NCI-H2029 (cell line): ENCODE measurements at places on chromosomes 12 and 14.

DNA sequence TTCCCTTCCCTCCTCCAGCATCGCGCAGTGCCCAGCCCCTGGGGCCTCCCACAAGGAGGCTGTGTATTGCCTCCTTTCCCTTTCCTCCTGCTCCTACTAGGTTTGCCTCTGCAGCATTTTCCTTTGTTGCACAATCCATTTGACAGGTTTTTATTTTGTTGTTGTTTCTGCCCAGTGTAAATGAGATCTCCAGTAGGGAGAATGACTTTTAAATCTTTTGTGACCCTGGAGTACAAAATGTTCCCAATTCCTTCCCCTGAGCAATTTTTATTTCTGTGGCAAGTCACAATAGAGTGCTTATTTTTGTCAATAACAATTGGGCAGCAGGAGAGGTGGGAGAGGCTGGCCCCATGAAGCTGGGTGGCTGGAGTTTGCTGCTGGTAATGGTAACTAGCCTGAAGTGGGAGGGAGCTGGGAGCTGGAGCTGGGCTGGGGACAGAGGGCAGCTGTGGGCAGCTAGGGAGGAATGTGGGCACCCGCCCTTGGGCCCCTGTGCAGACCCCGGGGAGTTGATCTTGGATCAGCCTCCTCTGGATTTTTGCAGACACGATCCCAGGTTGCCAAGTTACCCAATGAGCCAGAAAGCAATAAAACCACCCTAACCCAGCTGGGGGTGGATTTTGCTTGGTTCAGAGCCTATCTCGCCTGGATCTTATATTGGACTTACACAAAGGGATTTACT lies 160.1 kb downstream of the KTN1 start:
- no peak for DNase-seq

GRCh38 chr14:78455896-78456435 lies 285.8 kb downstream of the NRXN3 start:
- DNase-seq: no peak

- DNase-seq: no peak
Measured at GRCh38 chr12:68884251-68884650, 48.7 kb downstream of the CPM start.

DNA sequence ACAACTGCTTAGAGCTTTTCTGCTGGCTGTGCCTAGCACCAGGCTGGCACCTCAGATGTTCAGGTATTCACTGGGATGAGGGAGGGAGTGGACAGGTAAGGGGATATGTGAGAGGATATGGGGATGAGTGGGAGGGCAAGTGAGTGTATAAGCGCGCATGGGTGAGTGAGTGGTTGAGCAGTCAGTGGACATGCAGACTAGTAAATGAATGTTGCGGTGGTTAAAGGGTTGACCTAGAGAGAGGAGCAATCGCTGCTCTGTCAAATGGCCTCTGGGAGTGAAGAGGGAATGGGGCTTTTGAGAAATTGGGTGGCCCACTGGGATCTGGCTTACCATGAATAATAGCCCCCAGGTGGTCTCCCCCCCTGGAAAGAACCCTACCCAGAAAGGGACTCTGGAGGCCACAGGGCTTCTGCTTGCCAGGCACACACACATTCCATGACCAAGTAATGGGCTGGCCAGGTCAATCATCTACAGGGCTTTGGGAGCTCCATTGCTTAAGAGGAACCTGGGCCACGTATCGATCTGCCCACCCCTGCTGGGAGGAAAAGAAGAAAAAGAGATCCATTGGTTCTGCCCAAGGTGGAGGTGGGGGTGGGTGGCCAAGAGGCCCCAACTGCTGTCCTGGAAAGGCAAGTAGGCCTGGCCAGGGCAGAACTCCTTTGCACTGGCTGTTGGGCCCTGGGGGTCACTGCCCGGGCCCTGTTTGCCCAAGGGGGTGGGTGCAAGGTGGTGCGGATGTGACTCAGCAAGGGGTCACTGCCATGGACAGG lies 30.8 kb upstream of the ZFP36L1 start:
- no peak for DNase-seq

GRCh38 chr14:89720741-89721729 lies 233.5 kb downstream of the EFCAB11 start:
- DNase-seq: no peak

- no peak for DNase-seq
Measured at GRCh38 chr12:53058674-53059433, 9.0 kb downstream of the TNS2 start.

DNA sequence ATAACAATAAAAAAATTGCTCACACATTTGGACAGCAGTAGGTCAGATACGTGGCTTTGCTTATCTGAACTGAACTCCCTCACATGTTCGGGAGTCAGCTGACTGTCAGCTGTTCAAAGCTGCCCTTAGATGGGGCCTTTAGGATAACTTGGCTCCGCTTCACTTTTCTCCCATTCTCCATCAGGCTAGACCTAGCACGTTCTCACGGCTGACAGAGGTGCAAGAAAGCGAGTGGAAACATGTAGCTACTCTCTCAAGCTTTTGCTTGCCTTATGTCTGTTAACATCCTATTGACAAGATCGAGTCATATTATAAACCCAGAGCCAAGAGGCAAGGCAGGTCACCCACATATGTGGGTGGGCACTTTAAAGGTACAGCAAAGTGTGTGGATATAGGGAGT lies 112.0 kb upstream of the PDZRN4 start:
- DNase-seq: no peak

DNA sequence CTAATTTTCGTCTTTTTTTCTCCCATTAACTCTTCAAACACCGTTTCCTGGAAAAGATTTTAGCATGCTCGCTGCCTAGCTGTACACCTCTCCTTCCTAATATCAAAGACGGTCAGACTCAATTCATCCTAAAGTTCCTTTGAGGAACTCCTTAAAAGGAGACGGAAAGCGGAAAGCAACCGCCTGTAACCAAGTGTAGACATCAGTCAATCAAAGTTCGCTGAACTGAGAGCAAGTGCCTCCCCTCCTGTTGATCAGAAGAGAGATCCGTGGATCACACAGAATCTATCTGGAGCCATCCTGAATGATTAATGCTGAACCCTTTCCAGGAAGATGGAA lies 412 bp upstream of the TEP1 start:
- no peak for DNase-seq

GRCh38 chr14:91255026-91255695 lies 10.7 kb upstream of the GPR68 start:
- DNase-seq: no peak

DNA sequence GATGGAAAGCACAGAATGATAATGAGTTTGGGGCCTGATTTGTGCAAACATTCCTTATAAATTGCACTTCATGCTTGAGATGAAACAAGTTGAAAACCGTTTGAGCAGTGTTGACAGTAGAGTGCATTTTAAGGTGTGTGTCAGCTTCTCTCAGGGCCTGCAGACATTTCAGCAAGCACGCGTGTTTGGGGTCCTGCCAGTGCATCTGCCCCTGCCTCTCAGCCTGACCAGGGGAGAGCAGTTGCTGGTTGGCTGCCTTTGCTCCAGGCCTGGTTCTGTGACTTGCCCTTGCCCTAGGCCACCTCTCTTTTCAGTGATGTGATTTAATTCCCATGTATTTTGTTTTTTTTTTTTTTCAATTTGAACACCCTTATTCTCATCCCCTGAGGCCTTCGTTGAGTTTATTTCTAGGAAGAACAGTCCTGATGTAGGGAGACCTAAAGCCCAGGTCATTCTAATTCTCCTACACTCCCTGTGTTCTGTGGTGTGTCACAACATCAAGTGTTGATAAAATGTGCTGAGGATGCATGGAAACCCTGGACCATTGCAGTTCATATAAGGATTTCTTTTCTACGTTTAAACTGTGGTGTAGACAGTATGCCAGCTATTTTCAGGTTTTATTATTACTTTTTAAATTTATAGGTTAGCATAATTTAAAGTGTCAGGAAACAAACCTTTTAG lies 40.1 kb upstream of the AMN start:
- DNase-seq: no peak

DNA sequence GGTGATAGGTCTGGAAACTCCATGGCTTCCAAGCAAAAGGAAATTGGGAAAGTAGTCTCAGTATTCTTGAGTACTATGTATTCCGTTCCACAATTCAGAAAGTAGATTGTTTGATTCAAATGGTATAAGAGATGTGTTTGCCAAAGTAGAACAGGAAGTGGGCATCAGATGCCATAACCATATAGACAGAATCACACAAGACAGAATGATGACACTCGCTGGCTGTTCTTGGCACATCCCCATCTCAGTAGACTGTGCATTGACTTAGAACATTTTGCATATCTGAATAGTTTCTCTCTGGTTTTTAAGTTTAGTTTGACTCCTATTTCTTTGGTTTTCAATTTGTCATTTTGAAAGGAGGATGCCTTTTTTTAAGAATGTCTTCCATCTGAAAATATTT lies 221.1 kb upstream of the RGS6 start:
- DNase-seq: no peak

DNA sequence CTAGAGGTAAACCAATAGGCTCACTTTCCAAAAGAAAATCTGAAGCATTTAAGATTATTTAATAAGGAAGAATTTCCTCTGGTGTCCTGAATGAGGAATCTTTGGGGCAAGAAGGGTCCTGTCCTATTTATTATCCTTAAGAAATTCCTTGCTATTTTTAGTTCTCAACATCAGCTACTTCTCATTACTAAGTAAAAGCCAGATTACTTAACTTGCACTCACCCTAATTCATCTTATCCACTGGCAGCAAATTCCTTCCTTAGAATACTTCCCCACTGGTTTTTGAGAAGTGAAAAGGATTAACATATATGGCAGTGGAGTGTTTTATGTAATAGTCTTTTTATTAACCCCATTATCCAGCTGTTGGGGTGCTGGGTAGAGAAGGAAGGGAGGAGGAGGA lies 767.7 kb downstream of the DIO2 start:
- DNase-seq: no peak

DNA sequence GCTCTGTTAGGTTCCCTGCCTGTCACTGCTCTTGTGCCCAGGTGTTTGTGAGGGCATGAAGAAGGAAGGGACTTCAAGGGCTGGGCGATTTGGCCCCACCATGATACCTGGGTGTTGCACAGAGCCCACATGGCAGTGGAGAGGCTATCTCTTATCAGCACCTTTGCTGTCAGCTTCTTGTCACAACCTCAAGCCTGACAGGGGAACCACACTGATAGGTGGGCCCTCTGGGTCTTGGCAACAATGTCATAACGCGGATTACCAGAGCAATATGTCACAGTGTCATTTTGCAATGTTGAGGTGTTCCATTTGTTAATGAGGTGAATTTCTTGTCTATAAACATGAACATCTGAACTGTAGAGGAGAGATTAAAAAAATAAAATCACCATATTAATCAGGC lies 22.9 kb upstream of the CACNA1C start:
- no peak for DNase-seq

GRCh38 chr12:1213205-1213604 lies 222.2 kb downstream of the ERC1 start:
- DNase-seq: no peak

- no peak for DNase-seq
Measured at GRCh38 chr12:120925740-120926563, 21.8 kb upstream of the SPPL3 start.

GRCh38 chr14:72617391-72618031 lies 276.4 kb downstream of the DPF3 start:
- no peak for DNase-seq

- DNase-seq: no peak
Measured at GRCh38 chr14:58401587-58401986, 5.9 kb downstream of the TOMM20L start.

DNA sequence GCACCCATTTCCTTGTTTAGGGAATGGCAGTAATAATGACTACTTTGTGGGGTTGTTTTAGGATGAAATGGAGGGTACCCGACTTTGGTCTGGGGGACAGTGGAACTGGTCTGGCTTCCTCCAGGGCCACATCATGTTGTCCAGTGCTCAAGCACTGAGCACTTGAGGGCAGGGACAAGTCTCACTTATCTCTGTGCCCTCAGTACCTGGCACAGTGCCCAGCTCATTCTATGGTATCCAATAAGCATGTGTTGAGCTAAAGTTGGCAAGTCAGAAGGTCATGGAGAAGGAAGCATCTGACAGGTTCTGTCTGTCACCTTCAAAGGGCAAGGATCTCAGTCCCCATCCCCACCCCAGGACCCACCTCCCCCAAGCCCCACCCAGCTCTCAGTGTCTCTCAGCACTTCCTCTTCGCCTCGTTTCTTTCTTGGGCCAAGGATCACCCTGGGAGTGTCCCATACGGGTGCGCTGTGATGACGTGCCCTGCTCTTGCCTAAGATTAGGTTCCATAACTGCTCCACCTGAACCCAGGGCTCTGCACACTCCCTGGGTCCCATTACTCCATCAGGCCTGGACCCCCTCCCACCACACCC lies 24.3 kb upstream of the TMEM106C start:
- DNase-seq: no peak

- peak; percentile 45 for DNase-seq
Measured at GRCh38 chr12:133130808-133131128, 341 bp downstream of the ZNF10 start.

- DNase-seq: no peak
Measured at GRCh38 chr12:24966951-24967564, 18.2 kb upstream of the BCAT1 start.

GRCh38 chr14:29148221-29148620 lies 381.6 kb downstream of the FOXG1 start:
- DNase-seq: no peak

GRCh38 chr12:66320996-66321395 lies 18.7 kb downstream of the HELB start:
- no peak for DNase-seq

DNA sequence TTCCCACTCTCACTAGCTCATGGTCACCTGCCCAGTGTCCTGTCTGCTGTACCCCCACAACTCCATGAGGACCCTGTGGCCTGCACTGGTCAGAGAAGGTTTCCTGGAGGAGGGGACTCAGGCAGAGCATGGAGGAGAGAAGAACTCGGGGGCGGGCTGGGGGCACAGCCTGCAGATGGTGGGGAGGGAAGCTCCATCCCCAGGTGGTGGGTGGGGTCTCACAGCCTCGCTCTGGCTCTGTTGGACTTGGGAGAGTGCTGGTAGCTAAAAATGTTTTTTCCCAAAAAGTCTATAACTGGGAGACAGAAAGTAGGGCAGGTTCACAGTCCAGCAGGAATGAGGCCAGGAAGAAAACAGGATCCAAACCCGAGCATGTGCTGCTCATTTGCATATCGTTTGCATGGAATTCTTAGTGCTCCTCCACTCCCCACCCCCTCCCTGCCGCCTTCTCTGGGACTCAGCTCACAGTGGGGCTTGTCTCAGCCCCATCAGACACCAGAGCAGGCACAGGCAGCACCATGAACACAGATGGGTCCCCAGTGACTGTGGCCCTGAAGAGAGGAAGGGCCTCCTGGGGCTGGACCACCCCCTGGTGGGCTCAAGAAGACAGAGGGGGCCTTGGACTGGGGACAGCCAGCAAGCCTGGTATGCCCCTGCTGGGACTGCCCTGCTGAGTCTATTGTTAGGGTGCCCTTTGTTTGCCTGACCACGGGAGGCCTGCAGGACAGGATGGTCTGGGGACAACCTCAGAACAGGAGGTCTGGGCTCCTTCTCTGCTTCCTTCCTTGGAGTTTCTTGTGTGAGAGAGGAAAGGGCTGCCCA lies 67.0 kb upstream of the SFSWAP start:
- DNase-seq: no peak

GRCh38 chr12:43964961-43965360 lies 129.1 kb downstream of the TMEM117 start:
- no peak for DNase-seq

GRCh38 chr14:103738701-103739451 lies 23.3 kb downstream of the ZFYVE21 start:
- no peak for DNase-seq

GRCh38 chr14:105742531-105742848 lies 216.1 kb downstream of the TMEM121 start:
- no peak for DNase-seq

GRCh38 chr12:95077341-95077740 lies 3.9 kb upstream of the NR2C1 start:
- DNase-seq: no peak
